ENCODE measurements at places on chromosomes 12 and 14.

GRCh38 chr12:108338915-108339657, at the start of gene CMKLR1:
Gene CMKLR1 (minus strand): TSS chr12:108339311. CDS start chr12:108293591, 45,720 bp downstream.
- no peak for DNase-seq

DNA sequence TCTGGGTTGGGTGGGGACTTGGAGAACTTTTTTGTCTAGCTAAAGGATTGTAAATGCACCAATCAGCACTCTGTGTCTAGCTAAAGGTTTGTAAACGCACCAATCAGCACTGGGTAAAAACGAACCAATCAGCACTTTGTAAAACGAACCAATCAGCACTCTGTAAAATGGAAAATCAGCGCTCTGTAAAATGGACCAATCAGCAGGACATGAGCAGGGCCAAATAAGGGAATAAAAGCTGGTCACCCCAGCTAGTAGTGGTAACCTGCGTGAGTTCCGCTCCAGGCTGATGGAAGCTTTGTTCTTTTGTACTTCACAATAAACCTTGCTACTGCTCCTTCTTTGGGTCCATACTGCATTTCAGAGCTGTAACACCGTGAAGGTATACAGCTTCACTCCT, 1.7 kb upstream of the ACOT2 start:
- DNase-seq = no peak

DNA sequence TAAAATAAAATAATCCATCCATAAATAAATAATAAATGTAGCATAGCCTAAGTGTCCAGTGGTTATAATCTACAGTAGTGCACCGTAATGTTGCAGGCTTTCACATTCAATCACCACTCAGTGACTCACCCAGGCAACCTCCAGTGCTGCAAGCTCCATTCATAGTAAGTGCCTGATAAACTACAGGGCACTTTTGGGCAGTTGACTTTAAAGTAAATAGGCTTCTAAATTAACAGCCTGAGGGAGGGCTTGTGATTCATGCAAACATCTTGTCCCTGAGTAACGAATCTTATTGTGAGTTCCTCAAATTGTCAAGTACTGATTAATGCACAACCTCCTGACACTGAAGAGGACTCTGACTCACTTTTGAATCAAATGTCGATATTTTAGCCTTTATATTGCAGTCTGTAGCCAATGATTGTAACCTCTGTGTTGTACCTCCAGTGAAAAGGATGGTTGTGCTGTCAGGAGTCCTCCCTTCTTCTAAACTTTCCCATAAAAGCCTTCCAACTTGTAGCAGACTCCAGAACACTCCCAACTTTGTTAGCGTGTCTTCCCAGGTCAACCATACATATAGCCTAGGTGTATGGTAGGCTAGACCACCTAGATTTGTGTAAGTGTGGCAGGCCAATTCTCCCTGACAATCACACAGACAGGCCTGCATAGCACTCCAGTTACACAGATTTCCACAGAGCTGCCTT, 55.0 kb upstream of the BICD1 start:
- no peak for DNase-seq

DNA sequence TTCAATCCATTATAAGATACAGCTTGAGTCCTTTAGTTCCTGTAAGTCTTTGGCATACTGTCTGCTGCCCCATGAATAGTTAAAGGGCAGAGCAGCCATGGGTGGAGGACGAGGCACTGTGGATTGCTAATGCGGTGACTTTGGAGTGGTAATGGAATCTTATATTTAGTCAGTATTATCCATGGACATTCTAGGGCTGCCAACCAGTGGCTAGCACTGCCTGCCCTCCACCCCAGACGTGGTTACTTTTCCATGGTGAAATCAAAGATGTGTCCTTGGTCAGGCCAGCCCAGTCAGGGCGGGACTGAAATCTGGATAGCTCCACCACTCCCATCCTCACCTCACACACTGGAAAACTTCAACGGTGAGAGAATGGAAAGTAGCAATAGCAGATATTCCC, 2.3 kb downstream of the TTC9 start:
- DNase-seq = no peak

DNA sequence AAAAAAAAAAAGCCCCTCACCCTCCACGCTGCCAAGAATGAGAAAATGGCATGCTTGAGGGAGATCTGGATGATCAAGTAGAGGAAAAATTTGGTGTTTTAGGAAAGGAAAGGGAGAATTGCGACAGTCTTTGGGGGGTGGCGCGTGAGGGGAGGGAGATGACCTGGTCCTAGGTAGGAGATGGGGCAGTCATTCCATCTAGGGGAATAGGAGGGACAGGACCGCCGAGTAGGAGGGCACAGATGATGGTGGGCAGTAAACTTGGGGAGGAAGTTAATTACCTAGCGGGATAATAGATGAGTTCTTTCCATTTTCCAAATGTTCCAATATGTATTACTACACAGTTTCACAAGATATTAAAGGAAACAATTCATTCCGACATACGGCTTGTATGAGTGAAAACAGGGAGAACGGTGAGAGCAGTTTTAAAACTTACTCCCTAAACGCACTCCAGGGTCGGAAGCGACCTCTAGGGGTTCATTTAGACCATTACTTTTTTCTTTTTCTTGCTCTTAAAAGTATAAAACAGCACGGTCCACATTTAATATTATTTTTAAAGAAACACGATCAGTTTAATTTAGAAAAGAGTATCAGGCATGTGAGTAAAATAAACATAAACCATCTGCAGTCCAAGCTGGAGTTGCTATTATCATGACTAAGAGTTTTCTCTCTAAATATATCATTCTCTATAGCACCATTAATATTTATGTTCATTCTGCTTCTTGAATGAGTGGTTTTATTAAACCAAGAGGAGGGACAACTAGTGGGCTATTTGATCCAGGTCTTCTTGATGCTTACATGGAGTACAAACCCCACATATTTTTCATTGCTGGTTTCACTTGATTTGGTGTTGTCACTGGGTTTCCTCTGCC, 3.0 kb upstream of the FNTB start:
- DNase-seq = peak; percentile 33

DNA sequence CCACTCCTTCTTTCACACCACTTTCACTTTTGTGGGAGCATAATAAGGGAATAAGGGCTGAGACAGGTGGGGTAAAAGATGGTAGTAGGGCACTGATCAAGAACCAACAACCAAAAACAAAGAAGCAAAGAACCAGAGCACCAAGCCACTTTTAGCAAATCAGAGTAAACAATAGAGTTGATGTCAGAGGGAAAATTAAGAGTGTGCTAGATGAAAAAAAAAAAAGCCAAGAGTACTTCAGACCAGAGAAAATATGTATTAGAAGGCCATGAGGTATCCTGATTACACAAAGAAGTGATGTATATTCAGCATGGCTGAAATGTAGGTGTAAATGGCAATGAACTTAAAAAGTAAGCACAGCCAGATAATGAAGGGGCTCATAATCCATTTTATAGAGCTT, 75.4 kb downstream of the ABCC9 start:
- no peak for DNase-seq

DNA sequence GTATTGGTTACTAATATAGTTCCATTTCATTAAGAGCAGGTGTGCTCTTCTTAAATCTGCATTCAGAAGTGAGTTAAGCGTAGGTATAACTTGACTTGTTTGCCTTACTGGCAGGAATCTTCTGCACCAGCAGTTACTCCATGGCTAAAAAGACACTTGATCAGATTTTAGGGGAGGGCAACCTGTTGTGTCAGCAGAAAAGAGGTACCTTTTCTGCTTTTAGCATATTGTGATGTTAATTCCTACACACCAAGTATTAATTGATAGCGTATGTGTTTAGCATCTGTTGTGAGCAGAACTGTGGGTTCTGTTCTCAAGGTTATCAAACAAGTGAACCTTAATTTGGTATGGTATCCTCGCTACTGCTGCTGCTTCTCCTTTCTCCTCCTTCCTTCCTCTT, 38.3 kb downstream of the TTLL5 start:
- DNase-seq = no peak

GRCh38 chr12:19576506-19577280, 137.4 kb downstream of the AEBP2 start:
- no peak for DNase-seq

DNA sequence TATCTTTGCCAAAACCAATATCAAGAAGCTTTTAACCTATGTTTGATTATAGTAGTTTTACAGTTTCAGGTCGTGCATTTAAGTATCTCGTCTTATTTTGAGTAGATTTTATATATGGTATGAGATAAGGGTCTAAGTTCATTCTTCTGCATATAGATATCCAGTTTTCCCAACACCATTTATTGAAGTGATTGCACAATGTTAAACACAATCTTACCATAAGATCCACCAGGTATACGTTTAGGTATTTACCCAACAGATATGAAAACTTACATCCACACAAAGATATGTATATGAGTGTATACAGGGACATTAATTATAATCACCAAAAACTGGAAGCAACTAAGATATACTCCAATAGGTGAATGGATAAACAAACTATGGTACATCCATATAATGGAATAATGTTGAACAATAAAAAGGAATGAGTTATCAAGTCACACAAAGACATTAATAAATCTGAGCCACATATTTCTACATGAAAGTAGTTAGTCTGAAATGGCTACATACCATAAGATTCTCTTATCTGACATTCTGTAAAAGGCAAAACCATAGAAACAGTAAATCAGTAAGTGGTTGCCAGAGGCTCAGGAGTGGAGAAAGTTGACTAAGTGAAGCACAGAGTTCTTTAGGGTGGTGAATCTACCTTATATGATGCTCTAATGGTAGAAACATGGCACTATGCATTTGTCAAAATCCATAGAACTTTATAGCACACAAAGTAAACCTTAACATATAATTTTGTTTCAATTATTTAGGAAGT, 222.6 kb downstream of the NUAK1 start:
- no peak for DNase-seq

DNA sequence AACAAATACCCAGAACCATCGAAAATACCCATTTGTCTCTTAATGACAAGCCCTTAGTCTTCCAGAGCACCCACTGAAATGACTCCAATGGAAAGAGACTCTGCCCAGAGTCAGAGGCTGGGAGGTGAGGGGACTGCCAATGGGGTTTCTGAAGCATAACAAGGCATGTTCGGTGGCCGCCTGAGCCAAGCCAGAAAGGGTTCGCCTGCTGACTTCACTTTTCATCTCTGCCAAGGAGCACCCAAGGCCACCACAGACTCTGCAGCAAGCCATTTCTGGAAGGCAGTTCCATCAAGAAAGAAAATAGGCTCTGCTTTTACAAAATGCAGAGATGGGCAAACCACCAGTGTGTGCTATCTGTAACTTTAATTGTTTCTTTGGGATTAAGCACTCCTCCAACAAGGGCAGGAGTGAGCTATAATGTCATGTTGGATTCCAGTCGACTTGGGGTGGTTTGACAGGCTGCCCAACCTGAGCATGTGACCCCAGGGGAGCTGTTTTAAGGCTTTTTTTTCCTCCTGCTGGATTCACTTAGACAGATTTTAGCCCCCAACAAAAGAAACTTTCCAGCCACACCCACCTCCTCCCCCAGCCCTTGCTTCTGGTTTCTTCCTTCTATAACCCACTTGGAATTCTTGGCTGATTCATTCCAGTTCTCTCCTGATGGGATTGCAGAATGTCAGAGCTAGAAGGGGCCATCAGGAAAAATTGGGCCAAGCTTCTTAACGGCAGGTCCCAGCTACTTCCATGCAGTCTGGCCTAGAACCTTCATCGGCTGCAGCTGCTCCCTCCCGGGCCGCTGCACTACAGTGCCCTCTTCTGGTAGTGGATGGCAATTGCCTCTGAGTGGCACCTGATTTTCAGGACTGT, 24.1 kb downstream of the CKAP4 start:
- peak; percentile 51 for DNase-seq

DNA sequence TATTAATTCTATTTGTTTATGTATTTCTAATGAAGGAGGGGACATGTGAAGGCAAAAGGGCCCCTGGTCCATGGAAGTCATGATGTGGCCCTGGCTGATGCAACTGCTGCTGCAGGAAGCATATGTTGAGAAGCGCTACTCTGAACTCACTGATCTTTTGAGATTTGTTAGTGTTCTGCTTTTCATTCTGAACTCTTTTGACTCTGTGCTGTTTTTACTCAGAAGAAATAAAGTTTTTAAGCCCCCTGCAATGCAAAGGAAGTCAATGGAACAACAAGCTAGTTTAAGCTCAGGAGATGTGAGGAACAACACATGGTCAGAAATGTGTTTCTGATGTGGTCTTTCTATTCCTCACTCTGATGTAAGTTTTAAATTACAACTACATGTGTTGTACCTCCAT, 88.9 kb upstream of the BTG1 start:
- DNase-seq = no peak

DNA sequence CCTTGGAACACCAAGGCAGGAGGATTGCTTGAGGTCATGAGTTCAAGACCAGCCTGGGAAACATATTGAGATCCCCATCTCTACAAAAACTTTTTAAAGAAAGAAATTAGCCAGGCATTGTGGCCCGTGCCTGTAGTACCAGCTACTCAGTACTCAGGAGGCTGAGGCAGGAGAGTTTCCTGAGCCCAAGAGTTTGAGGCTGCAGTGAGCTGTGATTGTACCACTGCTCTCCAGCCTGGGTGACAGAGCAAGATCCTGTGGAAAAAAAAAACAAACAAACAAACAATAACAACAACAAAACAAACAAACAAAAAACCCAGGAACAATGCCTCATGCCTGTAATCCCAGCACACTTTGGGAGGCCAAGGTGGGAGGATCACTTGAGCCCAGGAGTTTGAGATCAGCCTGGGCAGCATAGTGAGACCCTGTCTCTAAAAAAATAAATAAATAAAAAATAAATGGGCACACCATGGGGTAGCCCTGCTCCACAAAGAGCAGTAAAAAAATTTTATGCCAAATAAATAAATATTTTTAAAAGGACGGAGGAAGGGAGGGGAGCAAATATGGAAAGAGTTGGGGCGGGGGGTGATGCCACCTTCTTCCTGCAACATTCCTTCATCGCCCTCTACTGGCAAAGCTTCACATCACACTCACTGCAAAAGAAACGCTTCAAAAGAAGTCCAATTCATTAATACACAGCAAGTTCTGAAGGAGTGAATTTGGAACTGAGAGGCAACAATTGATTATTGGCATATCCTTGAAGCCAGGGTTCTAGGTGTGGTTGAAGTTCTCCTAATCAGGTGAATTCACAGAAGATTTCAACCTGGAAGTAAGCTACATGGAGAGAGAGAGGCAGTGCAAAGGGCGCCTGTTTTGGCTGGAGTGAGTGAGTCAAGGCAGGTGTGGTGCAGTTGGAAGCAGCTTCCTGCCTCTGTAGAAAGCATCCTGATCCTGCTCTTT, 8.8 kb upstream of the GNPTAB start:
- peak; percentile 44 for DNase-seq

- DNase-seq = no peak
These were observed 61.2 kb downstream of the ATG14 start for GRCh38 chr14:55350461-55350860.

DNA sequence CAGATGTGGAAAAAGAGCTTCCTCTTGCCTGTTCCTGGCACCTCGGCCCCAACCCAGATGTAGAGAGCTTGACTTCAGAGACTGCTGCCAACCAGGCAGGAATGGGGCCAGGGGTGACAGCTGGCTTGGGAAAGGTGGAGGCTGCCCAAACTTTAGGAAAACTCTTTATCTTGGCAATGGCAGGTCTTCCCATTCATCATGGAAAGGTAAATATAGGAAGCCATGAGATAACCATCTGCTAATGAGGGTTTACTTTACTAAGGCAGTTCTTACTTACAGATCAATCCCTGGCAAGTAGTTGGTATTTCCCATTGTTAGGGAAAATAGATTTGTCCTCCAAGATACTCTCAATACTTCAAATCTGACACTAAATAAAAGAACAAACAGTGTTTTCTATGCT, 143.1 kb upstream of the NUDT4 start:
- DNase-seq = no peak
